ENCODE measurements at places on chromosomes 12 and 14.

DNA sequence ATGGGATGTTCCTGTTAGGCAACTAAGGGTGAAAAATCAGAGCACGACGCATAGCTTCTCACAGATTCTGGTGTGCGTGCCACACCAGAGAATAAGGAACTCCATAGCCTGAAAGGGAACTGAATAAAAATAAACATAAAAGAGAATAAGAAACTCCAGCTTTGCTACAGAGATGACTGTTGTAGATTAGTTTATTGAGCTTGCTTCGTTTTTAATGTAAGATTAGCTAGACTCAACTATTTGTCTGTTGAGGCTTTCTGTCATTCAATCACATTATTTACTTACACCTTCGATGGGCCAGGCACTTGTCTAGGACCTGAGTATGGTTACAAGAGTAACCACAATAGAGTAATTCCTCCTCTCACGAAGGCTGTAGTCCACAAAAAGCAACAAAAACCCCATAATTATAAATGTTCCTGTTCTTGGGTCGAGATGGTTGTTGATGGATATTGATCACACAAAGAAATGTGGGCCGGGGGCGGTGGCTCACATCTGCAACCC lies 807 bp upstream of the ZCCHC8 start:
- no peak for DNase-seq

- DNase-seq = no peak
Measured at GRCh38 chr14:74918380-74918779, 4.7 kb downstream of the RPS6KL1 start.

- DNase-seq = no peak
Measured at GRCh38 chr14:54647378-54647777, 80.5 kb downstream of the SAMD4A start.

- no peak for DNase-seq
Measured at GRCh38 chr12:14313379-14314138, 51.9 kb upstream of the ATF7IP start.

GRCh38 chr12:85279449-85280164 lies 413 bp upstream of the ALX1 start:
- peak; percentile 78 for DNase-seq

DNA sequence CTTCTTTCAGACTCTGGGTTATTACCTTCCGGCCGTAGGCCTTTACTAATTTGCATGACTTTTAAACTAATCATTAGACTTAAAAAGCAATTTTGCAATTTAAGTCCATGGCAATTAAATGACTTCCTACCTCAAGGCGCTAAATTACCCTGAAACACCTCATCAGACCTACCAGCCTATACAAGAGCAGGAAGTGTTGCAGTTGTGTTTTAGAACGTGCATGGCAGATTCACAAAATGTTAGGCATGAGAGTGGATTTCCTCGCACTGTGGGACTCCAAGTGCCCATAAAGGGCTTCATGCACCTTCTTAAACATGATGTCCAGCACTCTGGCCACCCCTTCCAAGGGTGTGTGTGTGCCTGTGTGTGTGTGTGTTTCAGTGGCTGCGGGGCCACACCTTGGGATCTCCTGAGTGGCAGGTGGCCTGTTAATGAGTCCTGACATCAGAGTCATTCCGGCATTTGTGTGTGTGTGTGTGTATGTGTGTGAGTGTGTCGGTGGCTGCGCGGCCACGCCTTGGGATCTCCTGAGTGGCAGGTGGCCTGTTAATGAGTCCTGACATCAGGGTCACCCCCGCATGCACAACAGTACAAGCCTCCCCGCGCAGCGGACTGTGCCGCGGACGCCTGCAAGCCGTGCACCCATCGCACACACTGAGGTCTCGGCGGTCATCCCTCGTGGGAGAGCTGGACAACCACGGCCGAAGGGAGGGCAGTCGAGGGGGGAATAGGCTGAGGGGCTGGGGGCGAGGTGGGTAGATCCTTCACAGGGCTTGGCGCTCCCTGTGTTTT lies 900 bp downstream of the C2CD5 start:
- peak; percentile 87 for DNase-seq

DNA sequence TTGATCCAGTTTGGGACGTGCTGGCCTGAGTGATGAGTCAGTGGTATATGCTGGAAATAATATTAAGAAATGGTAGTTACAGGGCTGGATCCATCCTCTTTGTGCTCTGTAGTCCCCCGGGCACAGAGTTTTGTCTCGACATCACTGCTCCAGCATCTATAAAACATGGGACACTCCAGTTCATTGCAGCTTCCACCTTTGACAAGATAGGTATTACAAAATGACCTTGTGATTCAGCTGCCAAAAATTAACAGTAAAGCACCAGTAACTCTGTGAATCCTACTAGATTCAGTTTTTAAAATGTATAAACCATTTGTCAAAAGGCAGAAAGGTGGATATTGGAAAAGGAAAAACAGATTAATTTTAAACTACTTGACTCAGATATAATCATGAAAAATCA lies 14.6 kb upstream of the GNG2 start:
- peak; percentile 27 for DNase-seq

Measured in eye (tissue), 1 donor.